Lower leg skin (tissue), 4 donors: ENCODE measurements at places on chromosomes 13 and 19. TPM values are rescaled to one million over a fixed set of nuclear protein-coding genes. Genes with fewer than 3 reads are reported as not detected.

- DNase-seq = no peak
These were observed 24.1 kb downstream of the SPC24 start for GRCh38 chr19:11131471-11131870.

The PTH2 gene
- not detected for total RNA-seq

GRCh38 chr13:45809801-45810394 is 41.7 kb downstream of the SIAH3 start:
- DNase-seq = no peak

The C1QTNF9B gene
- not detected for total RNA-seq

DNA sequence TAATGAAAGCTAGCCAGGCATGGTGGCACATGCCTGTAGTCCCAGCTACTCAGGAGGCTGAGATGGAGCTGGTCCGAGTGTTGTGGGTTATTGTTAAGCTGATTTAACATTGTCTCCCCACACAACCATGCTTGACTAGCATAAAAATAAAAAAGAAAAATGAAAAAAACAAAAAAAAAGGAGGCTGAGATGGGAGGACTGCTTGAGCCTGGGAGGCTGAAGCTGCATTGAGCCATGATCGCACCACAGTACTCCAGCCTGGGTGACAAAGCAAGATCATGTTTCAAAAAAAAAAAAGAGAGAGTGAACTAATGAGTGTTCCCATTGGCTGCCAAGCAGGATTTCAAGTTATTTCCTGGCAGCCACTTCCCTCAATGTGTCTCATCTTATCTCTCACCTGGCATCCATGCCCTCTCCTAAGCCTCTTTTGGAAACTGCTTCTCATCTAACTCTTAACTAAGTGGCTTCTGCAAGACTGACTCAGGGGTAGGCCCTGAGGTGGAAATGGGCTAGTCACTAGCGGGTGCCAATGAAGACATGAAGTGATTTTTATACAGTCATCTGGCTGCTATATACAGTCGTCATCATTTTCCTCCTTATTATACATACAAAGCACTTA is 4.9 kb downstream of the THAP8 start:
- no peak for DNase-seq

DNA sequence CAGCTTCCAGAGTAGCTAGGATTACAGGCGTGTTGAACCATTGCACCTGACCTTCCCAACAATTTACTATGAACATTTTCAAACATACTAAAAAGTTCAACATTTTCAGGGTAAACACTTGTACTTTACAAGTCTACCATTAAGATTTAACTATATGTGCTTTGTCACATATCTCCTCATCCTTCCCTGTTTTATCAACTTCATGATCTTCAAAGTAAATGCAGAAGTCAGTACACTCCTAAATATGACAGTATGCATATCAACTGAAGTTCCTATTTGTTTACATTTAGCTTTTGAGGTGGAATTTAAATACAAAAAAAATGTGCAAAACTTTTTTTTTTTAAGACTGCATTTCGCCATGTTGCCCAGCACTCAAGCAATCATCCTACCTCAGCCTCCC is 18.5 kb downstream of the LNX2 start:
- no peak for DNase-seq

The ICAM1 gene
- total RNA-seq = 19.0 TPM

- no peak for DNase-seq
These were observed 1355.0 kb downstream of the OLFM4 start for GRCh38 chr13:54383604-54384003.

The MYPOP gene
- total RNA-seq = 8.0 TPM

The KLK14 gene
- total RNA-seq = 13.4 TPM

DNA sequence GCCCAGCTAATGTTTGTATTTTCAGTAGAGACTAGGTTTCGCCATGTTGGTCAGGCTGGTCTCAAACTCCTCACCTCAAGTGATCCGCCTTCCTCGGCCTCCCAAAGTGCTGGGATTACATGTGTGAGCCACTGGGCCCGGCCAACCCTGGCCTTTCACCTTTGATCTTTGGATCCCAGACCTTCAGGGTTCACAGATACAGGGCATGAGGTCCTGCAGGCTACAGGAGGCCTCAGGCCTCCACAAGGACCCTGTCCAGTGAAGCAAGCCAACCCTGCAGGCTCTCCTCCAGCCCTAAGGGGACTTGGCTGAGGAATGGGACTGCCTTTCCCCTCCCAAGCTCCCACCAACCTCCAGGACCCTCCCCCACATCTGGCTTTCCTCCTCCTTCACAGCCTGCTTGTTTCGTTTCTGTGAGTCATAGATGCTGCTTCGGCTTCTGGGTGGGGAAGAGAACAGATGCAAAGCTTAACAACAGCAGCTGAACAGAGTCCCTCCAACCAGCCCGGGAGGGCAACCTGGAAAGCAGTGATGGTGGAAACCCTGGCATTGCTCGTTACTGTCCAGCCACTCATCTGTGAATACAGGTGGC is 11.8 kb downstream of the ARHGEF18 start:
- no peak for DNase-seq

DNA sequence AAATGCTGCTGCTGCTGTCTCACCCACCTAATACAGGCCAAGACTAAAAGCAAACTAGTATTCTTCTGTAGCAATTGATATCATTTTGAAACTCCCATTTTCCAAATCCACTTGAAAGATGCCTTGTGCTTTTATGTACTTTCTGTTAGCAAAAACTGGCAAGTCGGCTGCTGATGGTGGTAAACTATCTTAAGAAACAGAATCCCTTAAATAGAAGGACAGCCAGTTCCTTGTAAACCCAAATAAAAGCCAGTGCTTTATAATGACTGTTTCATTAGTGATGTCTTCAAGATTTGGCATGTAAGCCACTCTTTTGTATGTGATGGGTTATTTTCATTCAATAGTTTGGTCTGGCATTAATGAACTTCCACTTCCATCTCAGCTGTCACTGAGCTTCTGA is 5.2 kb downstream of the FAM124A start:
- no peak for DNase-seq

GRCh38 chr13:109509154-109509900 is 277.1 kb downstream of the IRS2 start:
- no peak for DNase-seq

DNA sequence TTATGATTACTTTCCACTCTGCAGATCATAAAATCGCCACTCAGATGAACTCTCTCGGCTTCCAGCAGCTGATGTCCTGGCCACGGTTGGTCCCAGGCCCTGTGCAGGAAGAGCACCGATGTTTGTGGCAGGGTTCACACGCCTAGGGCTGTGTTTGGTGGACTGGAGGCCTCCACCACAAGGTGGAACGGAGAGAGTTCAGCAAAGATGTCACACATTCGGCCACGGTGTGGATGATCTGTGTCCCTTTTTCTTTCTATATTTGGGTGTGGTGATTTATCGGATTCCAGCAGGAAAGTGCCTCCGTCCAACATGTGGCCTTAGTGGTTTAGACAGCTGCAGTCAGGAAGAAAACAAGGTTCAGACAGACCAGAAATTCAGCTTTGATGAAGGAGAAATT is 521 bp upstream of the SHISA2 start:
- DNase-seq = no peak

DNA sequence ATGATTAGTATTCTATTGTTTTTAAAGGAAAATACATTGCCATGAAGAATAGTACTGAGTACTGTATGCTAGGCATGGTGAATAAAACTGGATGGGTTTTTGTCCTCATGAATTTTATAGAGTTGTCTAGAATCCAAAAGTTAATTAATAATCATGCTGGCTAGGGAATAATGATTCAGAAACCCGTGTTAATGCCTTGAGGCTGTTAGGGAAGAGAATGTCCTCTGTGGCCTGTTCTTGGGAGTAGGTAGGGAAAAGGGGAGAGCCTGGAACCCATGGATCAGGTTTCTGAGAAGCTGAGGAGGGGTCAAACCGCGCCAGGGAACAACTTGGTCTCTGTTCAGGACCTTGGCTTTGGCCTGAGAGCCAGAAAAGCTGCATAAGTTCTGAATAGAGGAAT is 1376.3 kb upstream of the SLC10A2 start:
- DNase-seq = no peak

DNA sequence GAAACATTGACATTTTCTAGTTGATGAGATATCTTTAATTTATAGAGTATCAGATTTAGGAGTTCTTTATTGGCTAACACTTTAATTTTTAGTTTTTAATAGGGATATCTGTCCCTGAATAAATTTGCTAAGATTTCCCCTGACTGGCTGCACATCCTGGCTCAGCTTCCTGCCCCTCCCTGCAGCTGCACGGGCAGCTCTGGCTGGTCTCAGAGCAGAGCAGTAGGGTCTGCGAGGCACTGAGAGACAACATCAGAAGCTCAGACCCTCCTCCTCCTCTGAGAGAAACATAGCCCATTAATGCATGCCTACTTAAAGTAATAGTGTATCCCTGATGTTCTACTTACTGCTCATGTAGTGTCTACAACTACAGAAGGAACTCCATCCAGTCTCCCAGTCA is 139.2 kb downstream of the TNFSF13B start:
- no peak for DNase-seq

The SHD gene
- not detected for total RNA-seq

The FGF21 gene
- total RNA-seq = not detected

The YJEFN3 gene
- 0.15 TPM for total RNA-seq

The AMER2 gene
- not detected for total RNA-seq

GRCh38 chr19:15264061-15264932 is 32.0 kb upstream of the EPHX3 start:
- DNase-seq = peak; percentile 53

- no peak for DNase-seq
These were observed 7.4 kb upstream of the TPP2 start for GRCh38 chr13:102589301-102589822.

- DNase-seq = no peak
These were observed 3.0 kb downstream of the HPN start for GRCh38 chr19:35044317-35045117.

The ZNF835 gene
- 0.65 TPM for total RNA-seq

DNA sequence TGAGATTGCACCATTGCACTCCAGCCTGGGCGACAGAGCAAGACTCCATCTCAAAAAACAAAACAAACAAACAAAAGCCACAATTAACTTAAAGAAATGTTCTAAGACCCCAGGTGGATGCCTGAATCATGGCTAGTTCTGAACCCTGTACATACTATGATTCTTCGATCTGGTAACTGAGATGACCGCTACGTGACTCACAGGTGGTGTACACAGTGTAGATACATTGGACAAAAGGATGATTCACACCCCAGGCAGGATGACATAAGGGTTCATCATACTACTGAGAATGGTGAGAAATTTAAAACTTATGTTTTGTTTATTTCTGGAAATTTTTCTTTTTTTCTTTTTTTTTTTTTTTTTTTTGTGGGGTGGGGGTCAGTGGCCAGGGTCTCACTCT is 6.5 kb downstream of the ZNF426 start:
- DNase-seq = no peak

GRCh38 chr19:33376423-33376822 is 2.9 kb downstream of the CEBPG start:
- peak; percentile 84 for DNase-seq

DNA sequence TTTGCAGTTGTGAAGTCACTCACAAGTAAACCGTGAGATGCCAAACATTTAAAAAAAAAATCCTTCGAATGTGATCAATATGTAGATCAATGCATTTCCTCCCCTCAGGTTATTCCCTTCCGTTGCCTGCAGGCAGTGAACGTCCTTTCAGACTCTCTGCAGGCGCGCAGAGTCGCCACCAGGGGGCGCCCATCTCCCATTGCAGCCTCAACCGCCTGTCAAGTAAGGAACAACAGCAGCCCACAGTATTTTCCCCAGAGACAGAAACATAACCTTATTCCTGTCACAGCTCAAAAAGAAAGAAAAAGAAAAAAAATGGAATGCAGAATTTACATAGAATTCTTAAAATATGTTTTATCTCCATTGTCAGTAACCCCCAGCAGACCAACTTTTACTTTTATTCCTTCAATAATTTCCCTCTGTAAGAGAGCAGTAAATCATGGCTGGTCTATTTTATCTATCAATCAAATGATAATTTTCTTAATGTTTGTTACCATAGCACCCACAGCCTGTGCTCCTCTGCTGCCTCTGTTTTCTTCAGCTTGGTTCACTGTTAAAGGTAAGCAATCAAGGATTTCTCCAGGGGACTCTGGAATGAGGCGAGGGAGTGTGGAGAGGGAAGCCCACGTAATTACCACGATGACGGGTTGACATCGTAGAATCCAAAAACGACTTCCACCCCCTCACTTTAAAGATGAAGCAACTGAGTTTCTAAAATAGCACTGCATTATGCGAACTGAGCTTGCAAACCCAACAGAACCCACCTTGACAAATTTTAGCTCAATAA is 637.6 kb upstream of the ARGLU1 start:
- peak; percentile 28 for DNase-seq

DNA sequence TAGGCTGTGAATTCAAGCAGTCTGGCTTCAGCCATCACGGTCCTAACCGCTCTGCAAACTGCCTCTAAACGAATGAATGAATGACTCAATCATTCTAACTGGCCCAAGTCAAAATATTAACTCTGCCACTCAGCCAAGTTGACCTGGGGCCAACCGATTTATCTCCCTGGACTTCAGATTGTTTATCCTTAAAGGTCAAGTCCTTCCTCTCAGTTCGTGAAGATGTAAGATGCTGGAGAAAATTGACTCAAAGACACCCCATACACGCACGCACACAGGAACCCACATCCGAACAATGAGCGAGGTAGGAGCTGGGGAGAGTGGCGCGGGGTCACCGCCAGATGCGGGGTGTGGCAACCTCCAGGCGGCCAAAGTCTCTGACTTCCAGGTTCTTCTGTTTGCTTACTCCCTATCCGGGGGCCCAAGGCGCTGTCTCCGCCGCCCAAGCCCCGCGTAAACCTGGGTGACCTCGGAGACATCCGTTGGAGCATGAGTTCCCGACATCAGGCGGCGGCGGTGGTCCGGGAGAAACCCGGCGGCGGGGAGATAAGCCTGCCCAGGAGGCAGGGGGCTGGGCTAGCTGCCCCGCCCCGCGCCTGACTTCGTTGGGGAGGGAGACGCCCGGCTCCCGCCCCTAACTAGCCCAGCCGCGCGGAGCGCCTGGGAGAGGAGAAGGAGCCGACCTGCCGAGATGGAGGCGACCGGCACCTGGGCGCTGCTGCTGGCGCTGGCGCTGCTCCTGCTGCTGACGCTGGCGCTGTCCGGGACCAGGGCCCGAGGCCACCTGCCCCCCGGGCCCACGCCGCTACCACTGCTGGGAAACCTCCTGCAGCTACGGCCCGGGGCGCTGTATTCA is at the start of gene CYP2S1:
Gene CYP2S1, plus strand, starts transcription at position 646 of the 856 bp plus-strand sequence. Its CDS starts 46 bp downstream, at position 692.
- DNase-seq = no peak

DNA sequence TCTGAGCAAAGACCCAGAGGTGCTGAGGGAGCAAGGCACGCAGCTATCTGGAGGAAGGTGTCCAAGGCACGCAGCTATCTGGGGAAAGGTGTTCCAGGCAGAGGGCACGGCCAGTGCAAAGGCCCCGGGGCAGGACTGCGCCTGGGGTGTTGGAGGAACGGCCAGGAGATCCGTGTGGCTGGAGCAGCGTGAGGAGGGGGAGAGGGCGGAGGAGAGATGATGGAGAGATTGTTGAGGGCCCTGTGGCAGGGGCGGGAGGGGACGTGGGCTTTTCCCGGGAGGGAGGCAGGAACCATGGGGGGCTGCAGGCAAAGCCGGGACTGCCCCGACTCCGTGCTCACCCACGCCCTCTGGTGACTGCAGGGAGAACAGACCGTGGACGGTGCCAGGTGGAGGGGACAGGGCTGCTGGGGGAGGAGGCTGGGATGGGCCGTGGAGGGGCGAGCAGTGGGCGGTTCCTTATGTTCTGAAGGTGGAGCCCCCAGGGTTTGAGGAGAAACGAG is 13.3 kb upstream of the MISP start:
- DNase-seq = no peak

The ZNF557 gene
- total RNA-seq = 7.0 TPM

GRCh38 chr13:67395577-67395976 is 165.4 kb upstream of the PCDH9 start:
- DNase-seq = no peak
